ENCODE measurements at places on chromosomes 3 and 15.

- DNase-seq: no peak
These were observed 98.9 kb downstream of the LINGO1 start for GRCh38 chr15:77533578-77534430.

DNA sequence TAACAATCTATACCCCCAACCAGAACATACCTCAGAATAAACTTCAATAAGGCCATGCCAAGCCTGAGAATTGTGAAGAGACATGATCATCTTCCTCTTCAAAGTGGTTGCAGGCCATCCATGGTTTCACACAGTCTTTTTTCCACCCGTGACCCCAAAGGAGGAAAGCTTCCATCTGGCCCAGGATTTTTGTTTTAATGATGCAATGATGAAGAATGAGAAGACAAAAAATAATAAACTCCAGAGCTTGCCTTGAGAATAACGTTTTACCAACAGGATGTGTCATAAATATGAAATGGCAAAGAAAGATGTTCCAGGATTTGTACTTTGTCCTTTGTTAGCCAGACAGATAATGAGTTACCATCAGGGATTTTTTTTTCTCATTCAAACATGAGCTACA lies 201.9 kb downstream of the WNT5A start:
- DNase-seq: no peak

DNA sequence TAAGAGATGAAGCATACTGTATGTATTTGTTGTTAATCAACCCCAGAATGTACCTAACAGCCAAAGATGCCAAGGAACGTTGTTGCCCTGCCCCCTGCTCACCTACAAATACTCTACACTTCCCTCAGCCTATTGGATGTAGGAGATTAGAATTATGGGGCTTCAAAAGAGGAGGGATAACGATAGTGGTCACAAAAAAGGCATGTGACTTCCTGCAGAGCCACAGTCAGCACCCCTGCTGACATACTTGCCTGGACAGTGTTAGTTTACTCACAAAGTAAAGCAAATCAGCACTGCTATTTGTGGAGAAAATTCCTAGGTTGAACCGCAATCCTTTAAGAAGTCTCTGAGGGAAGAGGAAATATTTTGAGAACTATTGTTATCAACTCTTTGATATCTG lies 37.9 kb downstream of the PARP15 start:
- DNase-seq: peak; percentile 44

DNA sequence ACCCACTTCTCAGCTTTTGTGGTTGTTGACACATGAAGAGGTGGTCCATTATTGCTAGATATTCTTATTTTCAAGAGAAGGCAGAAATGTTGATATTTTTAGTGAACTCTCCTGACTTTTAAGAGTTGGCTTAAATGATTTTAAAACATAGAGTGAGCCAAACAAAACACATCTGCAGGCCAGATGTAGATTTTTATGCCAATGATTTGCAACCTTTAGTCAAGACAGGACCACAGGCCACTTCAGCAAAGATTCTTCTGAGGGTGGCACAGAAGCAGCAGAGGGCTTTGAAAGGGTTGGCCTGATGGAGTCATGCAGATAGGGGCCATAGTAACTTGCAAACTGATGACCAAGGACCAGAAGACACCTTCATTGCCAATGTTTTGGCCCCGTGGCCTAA lies 276.5 kb upstream of the P2RY1 start:
- DNase-seq: no peak

DNA sequence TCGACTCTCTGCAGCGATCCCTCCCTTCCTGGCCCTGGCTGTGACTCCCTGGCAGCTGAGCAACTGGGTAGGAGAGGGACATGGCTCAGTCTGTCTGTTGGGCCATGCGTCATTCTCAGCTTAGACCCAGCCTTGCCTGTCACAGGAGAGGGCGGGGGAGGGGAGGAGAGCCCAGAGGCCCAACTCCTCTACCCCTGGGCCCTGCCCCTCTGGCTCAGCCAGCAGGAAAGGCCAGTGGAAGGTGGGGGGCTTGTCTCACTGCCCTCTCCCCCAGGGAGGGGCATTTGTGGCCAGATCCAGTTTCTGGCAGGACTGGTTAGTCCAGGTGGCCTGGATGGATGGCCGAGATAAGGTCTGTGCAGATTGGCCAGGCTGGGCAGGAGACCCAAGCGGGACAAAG lies 31.6 kb downstream of the DNAJB8 start:
- no peak for DNase-seq

GRCh38 chr3:73558727-73559075 lies 66.0 kb downstream of the PDZRN3 start:
- DNase-seq: no peak

DNA sequence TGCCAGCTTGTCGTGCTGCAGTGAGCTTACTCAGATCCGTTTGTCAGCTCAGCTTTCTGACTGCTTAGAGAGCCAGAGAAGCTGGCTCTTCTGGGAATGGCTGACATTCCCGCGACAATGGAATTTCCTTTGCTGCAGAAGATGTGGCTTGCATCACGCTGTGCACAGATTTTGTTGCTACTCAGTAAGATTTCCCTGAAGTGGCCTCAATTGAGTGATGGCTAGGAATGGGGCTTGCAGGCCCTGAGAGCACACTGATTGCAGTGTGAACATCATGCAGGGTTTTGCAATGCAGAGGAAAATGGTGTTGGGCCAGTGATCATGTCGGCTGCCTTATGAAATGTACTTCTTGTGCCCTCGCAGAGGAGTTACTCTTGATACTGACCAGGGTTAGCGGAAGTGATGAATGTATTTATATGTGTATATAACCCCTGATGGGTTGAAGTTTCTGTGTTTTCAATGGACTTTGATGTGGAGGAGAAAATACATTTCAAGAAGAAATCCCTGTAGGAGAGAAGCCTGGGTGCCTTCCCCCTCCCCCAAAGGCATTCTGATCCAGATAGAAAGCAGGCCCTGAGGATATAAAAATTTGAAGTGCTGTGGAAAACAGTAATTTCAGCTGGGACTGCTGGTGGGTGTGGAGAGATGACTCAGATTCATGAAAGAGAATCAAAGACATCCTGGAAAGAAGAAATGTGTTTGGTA lies 102.5 kb upstream of the PDZRN3 start:
- DNase-seq: peak; percentile 71

- no peak for DNase-seq
These were observed 3.6 kb upstream of the EEFSEC start for GRCh38 chr3:128149650-128150049.

GRCh38 chr3:124467980-124468902 lies 262.0 kb upstream of the UMPS start:
- peak; percentile 34 for DNase-seq

- no peak for DNase-seq
These were observed 162.1 kb downstream of the C3orf38 start for GRCh38 chr3:88311826-88312225.

- DNase-seq: no peak
These were observed 120.6 kb upstream of the SPATA12 start for GRCh38 chr3:56939834-56940233.

DNA sequence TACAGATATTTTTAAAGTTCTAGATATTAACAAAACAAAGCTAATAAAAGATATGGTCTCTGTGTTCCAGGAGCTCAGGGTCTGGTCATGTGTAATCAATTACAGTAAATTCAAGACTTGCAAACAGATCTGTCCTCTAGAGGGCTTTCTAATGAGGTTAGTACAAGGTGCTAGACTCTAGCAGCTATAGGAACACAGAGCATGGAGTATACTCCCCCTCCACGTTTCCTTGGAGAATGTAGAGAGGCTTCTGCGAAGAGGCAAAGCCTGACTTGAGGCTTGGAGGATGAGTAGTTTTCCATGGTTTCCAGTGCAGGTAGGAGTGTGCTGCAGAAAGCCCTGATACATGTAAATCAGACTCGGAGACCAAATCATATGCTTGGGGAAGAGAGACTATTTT lies 32.7 kb upstream of the DLG1 start:
- no peak for DNase-seq

DNA sequence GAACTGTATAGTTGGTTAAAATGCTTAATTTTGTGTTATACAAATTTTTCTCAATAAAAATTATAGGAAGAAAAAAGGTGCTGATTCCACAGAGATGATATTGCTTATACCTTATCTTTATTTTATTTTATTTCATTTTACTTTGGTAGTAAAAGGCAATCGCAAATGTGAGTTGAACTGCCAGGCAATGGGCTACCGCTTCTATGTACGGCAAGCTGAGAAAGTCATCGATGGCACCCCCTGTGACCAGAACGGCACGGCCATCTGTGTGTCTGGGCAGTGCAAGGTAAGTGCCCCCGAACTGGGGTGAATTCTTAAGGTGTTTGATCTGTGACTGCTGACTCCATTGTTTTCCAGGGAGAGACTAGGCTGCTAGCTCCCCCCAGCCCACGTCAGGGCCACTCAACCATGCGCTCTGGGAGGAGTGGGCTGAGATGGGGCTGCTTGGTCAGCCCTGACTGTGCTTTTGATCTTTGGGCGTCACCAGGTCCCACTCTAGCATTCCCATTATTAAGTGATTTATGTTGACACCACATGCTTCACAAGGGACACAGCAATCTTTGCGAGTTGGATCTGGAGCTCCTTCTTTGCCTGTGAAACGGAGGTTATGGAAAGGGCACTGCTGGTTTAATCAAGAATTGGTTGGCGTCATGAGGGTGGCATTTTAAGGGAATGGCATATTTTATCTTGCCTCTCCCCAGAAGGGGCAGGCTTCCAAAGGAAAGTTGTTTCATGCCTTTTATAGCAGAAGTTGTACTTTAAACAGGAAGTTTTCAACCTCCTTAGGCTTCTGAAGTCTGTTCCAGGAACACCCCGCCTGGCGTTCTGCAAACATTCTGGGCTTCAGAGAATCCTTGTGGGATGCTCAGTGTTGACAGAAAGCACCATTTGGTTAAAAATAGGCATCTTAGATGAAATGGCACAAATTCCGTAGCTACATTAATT lies 296.5 kb downstream of the THSD4 start:
- peak; percentile 30 for DNase-seq

GRCh38 chr3:107117922-107118536 lies 259.2 kb upstream of the CCDC54 start:
- DNase-seq: peak; percentile 65

DNA sequence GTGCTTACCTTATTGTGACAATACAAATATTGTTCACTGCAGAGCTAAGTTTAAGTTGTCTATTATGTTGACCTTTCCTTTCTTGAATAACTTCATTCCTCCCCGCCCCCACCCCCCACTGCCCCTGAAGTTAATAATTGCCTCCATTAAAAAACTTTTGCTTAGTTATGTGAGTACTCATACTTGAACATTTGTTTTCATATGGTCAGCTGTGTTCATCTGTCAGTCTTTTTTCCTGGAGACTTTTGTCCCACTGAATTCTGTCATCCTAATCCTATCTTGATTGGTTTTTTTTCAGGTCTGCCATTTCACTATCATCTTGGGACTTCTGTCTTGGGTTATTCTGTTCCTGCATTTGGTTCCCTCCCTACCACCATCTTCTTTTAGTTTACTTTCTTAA lies 8.5 kb downstream of the SLC25A36 start:
- no peak for DNase-seq

GRCh38 chr3:42032693-42033349 lies 58.3 kb upstream of the TRAK1 start:
- peak; percentile 96 for DNase-seq

GRCh38 chr15:51313074-51313393 lies 25.4 kb downstream of the CYP19A1 start:
- no peak for DNase-seq

- DNase-seq: no peak
These were observed 102.8 kb downstream of the GABRB3 start for GRCh38 chr15:26670116-26670515.

GRCh38 chr3:30951826-30952225 lies 57.4 kb upstream of the GADL1 start:
- no peak for DNase-seq

All from brain microvascular endothelial cell (primary cell).